AG10803 (cell line): ENCODE measurements at places on chromosomes 12 and 14.

GRCh38 chr12:130956456-130957303 lies 3.0 kb downstream of the ADGRD1 start:
- no peak for DNase-seq

- DNase-seq, result no peak
Measured at GRCh38 chr12:107990325-107990724, 138.8 kb upstream of the WSCD2 start.

GRCh38 chr14:30500222-30500621 lies 58.7 kb upstream of the G2E3 start:
- DNase-seq, result no peak

DNA sequence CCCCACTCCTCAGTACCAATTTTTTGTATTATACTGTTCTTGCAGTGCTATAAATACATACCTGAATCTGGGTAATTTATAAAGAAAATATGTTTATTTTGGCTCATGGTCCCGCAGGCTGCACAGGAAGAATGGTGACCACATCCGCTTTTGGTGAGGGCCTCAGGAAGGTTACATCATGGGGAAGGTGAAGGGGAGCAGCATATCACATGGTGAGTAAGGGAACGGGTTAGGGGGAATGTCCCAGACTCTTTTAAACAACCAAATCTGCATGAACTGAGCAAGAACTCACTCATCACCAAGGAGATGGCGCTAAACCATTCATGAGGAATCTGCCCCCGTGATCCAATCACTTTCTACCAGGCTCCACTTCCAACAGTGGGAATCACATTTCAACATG lies 40.0 kb downstream of the OSBPL8 start:
- DNase-seq, result no peak

DNA sequence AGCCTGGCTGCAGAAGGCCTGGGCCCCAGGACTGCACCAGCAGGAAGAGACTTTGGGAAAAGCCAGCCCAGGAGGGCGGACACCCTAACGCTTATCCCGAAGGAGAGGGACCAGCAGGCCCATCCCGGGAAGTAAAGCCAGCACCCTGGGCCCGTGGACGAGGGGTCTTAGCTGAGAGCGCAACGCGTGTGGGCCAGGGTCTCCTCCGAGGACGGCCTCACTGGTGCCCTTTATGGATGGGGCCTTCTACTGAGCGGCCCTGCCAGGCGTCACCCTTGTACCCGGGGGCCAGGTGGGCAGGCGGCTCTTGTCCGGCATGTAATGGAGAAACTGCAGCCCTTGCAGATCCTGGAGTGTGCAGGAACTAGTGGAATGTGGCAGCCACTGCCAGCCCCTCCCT lies 14.1 kb downstream of the TEDC1 start:
- DNase-seq, result no peak

GRCh38 chr12:58242796-58243630 lies 301.6 kb downstream of the ATP23 start:
- DNase-seq, result no peak

GRCh38 chr14:104295681-104296387 lies 157.4 kb downstream of the KIF26A start:
- no peak for DNase-seq
